LHCN-M2 (cell line): ENCODE measurements at places on chromosomes 3 and 15. TPM values are rescaled to one million over a fixed set of nuclear protein-coding genes. Genes with fewer than 3 reads are reported as not detected.

Gene ITIH1
- total RNA-seq, result not detected in 2 replicates

Gene OR4F6
- total RNA-seq, result not detected in 2 replicates

Gene CLDN11
- 0.86 TPM in 1 of 2 replicates, not detected in the other for total RNA-seq

Gene TM4SF1
- 405 and 503 TPM in 2 replicates for total RNA-seq

Gene OR5K3
- not detected in 2 replicates for total RNA-seq

Gene ANKRD34C
- total RNA-seq, result not detected in 2 replicates
